ENCODE measurements at places on chromosomes 2 and 18.

- no peak for DNase-seq
Observed at GRCh38 chr2:181235683-181236459, 221.3 kb upstream of the ITGA4 start.

GRCh38 chr18:70188113-70188512, 17.4 kb downstream of the RTTN start:
- DNase-seq, result no peak

DNA sequence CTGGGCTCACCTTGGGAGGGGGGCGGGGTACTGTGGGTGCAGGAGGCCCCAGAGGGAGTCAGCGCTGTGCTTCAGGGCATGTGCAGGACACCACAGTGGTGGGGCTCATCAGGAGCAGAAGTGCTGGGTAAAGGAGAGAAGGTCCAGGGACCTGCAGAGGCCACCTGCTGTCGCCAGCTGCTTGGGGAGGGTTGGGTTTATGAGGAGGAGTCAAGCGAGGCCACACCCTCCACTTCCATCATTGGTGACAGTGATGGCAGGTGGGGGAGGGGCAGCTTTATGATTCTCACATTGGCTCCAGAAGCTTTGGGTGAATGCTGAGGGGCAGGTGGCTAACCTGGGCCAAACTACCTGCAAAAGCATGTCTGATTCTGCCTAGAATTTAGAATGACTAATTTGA, 392.6 kb downstream of the HRH4 start:
- DNase-seq, result no peak

GRCh38 chr2:190635781-190636180, 13.1 kb upstream of the NAB1 start:
- no peak for DNase-seq

DNA sequence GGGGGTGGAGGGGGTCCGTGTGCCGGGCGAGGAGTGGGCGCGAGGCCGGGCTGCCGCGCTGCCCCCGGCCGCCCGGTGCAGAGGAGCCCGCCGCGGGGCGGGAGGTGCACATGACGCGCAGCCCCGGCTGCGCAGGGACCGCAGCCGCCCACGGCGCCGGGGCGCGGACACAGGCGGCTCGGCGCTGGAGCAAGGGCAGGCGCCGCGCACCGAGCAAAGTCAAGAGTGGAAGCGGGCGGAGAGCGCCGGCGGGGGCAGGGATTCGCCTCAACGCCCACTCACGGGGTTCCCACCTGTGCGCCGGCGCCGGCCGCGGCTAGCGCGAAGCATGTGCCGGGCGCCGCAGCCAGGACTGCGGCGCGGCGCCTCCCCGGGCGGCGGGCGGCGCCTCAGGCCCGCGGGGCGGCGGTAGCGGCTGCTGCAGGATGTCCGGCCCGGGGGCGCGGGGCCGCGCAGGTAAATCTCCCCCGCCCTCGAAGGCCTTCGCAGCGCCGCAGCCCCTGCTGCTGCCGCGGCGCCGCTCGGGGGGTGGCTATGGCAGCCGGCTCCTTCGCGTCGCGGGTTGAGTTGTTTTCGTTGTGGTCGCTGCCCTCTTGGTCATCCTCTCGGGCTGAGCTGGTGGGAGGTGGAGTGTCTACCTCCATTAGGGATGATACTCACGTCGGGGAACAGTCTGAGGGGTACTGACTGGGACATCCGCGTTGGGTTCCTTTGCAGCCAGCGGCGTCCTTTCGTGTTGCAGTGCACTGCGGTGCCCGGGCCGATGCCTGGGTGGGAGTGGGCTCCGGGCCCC, 216.3 kb upstream of the DTNA start:
- DNase-seq, result peak; percentile 51

DNA sequence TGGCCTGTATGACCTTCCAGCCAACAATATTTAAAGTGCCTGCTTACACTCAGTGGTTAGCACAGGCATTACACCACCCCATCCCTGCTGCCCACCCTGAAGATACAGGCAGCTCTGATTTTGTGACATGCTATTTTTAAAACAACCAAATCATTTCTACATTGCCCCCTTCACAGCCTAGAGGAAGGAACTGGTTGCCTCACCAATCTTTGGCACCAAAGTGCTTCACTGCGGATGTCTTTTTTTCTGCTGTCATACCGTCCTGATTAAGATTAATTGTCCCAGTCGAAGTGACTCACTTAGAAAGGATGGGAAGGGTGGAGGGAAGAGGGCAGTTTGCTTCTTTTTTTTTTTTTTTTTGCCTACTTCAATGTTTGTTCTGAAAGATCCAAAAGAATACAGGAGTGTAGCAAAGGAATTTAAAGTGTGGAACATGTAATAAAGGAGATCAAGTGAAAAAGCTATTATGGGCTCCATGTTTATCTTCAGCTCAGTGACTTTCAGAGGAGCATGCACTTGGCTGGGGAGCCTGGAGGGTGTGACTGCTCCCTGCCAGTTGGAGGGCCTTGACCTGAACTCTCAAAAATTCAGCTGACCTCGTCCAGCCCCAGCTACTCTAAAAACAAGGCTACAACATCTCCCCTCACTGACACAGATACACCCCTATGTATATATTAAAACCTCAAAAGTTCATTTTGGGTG, 501.1 kb upstream of the TNP1 start:
- peak; percentile 82 for DNase-seq

DNA sequence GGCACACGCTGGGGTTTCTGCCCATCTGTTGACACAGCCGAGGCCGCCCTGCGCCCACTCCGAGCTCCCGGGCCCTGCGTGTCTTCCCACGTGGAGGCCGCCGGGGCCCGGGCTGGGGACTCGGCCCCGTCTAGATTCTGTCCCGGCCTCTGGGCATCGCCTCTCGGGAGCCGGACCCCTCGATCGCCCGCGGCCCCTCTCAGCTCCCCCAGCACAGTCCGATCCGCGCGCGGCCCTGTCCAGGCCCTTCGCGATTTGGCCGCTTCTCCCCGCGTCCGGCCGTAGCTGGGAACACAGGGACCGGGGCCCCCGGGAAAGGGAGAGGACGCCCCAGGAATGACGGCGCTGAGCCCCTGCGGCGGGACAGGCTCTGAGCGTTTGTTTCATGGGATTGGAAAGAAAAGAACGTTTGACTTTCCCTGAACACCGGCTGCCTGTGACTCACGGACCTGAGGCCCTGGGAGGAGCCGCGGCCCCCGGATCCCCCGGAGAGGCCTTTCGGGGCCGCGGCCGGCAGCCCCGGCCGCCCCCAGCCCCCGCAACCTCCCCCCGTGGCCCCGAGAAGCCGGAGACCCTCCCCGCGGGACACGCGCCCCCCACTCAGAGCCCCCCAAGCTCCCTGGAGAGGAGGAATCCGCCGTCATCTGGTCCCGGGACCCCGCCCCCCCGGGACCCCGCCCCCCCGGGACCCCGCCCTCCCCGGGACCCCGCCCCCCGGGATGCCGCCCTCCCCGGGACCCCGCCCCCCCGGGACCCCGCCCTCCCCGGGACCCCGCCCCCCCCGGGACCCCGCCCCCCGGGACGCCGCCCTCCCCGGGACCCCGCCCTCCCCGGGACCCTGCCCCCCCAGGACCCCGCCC, 62.7 kb upstream of the CTDP1 start:
- DNase-seq, result peak; percentile 41

GRCh38 chr2:196711625-196712024, 72.1 kb downstream of the CCDC150 start:
- DNase-seq, result no peak

DNA sequence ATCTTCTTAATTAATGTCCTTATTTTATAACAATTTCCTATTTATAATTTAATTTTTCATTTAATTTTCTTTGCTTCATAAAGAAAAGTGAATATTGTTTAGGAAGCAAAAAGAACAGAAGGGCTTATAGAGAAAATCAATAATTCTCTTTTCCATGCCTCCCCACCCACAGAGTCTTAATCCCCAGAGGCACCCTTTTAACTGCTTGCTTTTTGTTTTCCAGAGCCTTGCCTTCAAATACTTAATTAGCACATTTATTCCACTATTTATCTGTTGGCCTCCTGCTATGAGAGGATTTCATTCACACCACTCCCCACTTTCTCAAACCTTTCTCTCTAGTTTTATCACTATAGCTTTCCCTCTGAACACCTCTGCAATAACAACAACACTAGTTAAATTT, 373.6 kb downstream of the MBD2 start:
- no peak for DNase-seq

GRCh38 chr2:127007652-127008051, 99.3 kb downstream of the BIN1 start:
- no peak for DNase-seq

GRCh38 chr2:15625344-15626036, 33.8 kb downstream of the DDX1 start:
- no peak for DNase-seq

DNA sequence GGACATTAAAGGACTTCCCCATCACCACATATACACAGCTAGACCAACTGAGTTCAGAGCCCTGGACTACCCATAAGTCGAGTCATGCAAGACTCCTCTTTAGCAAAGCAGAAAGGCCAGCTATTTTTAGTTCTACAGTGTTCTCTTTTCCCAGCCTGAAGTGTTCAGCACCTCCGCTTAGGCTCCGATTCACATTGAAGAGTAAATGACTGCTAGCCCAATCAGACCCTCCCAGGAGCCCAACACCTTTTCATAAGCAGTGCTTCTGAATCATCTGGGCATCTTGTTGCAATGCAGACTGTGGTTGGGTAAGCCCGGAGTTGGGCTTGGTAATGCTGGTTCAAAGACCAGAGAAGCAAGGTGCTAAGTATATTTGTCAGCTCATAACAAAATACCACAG, 138.6 kb upstream of the MSH6 start:
- no peak for DNase-seq

GRCh38 chr2:81355436-81355835, 1050.9 kb upstream of the LRRTM1 start:
- no peak for DNase-seq

DNA sequence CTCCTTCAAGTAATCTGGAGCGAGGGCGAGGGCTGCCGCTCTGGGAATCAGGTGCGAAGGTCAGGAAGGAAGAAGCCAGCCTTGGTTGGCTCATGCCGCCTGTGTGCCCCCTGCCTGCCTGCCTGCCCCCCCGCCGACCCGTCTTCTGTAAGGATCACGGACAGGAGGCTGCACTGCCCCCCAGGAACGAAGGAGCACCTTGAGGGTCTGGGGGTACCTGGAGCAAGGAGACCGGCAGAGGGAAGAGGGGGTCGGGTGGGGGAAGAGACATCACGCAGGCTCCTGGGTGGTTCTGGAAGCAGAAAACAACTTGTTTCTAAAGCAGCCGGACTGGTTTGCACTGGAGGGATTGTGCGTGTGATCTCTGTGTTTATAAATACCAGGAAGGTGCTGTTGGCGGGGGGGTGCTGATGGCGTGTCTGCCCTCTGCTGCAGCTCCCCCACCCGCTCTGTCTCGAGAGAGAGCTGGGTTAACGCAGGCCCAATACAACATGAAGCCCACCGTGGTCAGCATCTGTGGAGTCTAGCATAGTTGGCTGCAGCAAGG, 1.7 kb downstream of the FOSL2 start:
- DNase-seq, result no peak

- no peak for DNase-seq
Observed at GRCh38 chr18:13110559-13110958, 108.0 kb upstream of the LDLRAD4 start.

DNA sequence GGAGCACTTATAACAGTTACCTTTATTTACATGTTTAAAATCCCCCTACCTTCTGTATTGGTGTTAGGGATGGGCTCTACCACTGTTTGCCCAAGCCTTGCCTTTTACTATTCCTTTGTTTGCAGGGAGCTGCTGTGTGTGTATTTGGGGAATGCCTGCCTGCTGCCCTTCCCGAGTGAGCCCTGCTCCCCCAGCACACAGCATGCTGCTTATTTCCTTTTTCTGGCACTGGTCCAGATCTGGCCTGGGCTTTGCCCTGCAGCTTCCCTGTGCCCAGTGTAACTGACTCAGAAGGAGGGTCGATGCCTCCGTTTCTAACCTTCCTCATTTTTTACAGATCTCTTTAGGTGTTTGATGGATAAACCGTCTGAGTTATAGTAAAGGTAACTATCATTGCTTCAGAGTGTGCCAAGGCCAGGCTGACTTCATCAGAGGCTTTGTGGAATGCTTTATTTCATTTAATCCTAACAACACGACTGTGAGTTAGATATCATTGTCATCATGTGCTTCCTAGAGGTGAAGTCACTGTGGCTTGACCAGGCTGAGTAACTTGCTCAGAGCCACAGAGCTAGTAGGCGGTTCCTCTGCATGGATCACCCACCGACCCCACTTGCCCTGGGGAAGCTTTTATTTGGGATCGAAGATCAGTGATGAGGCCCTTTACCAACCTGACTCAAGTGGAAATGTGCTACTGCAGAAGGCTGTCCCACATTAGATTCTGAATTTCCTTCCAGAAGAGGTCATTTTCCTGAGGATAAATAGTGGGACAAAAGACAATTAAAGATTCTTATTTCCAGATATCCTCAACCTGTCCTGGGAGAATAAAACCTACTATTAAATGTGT, 238.8 kb downstream of the ZNF407 start:
- no peak for DNase-seq

GRCh38 chr2:44549856-44550255, 188.1 kb downstream of the CAMKMT start:
- no peak for DNase-seq

DNA sequence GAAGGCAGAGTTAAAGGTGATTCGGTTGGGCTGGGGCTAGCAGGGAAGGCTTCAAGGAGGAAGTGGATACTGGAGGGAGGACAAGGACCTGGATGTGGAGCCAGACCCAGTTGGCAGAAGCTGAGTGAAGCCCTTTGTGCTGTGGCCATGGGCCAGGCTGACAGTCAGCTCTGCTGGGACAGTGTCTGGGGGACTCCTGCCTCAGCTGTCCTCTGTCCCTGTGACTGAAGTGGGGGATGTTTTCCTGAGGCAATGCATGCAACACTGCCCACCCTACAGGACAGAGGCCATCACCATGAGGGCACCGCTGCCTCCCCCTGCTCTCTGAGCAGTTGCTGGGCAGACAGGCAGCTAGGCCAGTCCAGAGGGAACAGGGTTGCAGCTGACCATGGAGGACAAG, 40.0 kb downstream of the ST8SIA5 start:
- DNase-seq, result no peak

GRCh38 chr2:106759966-106760365, 126.0 kb downstream of the ST6GAL2 start:
- DNase-seq, result no peak

GRCh38 chr2:48600204-48600813, 17.3 kb upstream of the GTF2A1L start:
- peak; percentile 51 for DNase-seq

DNA sequence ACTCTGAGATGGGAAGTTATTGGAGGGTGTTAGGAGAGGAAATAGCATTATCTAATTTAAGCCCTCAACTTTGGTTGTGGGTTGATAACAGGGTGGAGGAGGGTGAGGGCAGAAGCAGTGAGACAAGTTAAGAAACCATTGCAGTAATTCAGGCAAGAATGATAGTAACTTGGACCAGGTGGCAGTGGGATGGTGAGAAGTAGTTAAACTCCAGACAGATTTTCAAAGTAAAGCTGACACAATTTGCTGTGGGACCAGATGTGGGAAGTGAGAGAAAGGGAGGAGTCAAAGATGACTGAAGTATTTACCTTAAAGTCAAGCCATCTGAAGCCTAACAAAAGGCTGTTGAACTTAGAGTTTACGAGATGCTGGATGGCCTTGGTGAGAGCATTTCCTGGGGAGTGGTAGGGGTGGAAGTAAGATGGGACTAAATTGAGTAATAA, 163.2 kb upstream of the KLF7 start:
- no peak for DNase-seq

GRCh38 chr2:195543902-195544894, 112.8 kb upstream of the SLC39A10 start:
- no peak for DNase-seq

- no peak for DNase-seq
Observed at GRCh38 chr2:241967467-241968144, 98.1 kb downstream of the RTP5 start.

- DNase-seq, result peak; percentile 62
Observed at GRCh38 chr2:105928563-105928962, 183.9 kb downstream of the NCK2 start.

GRCh38 chr2:12455661-12456060, 261.1 kb upstream of the TRIB2 start:
- DNase-seq, result no peak

GRCh38 chr2:119011162-119011909, 69.3 kb downstream of the MARCO start:
- peak; percentile 83 for DNase-seq
